DMS53 (cell line): ENCODE measurements at places on chromosomes 1 and 21.

GRCh38 chr1:94236013-94236491 is 1.3 kb downstream of the ARHGAP29 start:
- peak; percentile 44 for DNase-seq

- DNase-seq = no peak
Observed at GRCh38 chr1:32208469-32208868, 420 bp upstream of the DCDC2B start.

DNA sequence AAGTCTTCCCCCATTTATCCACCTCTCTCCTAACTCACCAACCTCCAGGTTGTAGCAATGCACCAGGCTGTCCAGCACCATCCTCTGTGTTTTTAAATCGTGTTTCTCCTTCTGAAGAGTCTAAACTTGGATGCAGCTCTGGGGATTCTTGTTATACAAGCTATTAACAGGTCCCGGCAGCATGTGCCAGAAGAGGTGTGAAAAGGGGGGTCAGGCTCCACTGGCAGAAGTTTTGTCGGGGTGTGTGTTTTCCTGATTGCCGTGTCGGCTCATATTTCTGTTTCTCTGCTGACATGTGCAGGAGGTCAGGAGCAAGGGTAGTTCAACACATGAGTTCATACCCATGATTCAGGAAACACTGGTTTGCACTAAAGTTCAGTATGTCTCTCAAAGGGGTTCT is 658.6 kb upstream of the CAMK1G start:
- no peak for DNase-seq

DNA sequence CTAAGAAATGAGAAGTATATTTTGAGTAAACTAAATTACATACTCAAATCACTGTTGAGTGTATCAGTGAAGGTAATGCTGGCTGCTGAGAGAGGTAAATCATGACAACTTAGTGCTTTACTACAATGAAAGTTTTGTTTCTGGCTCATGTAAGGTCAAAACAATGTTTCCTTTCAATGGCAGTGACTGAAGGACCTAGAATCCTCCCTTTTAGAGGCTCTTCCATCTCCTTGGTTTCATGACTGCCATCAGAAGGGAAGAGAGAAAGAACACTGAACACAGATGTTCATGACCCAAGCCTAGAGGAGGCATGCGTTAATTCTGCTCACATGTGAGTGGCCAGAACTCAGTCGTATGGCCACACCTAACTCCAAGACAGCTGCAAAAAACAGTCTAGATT is 130.6 kb downstream of the AKT3 start:
- DNase-seq = no peak

DNA sequence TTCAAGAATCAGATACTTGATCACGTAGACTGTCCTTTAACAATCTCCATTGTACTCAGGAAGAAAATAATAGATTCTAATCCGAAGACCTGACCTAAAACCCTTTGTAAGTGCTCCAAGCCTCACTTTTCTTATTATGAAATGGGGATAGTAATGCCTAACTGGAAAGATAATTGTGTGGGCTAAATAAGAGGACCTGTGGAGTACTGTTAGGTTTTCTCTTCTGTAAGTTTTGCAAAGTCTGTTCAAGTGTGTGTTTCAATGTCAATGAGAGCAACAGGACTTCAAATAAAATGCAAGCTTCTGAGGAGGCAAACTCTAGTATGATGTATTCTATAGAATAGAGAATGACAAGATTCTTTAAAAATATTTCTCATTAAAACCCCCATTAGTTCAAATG is 348.6 kb downstream of the USP25 start:
- DNase-seq = no peak

GRCh38 chr1:229046251-229046853 is 224.6 kb upstream of the RAB4A start:
- DNase-seq = no peak

- DNase-seq = no peak
Observed at GRCh38 chr1:19186001-19186400, 24.1 kb downstream of the UBR4 start.

- no peak for DNase-seq
Observed at GRCh38 chr21:31707499-31707898, 24.4 kb downstream of the SCAF4 start.

- DNase-seq = no peak
Observed at GRCh38 chr1:153293851-153294250, 18.9 kb downstream of the PGLYRP3 start.

GRCh38 chr1:100536031-100536430 is 1.9 kb upstream of the GPR88 start:
- DNase-seq = no peak

- peak; percentile 29 for DNase-seq
Observed at GRCh38 chr1:118995312-118996016, 7.3 kb upstream of the TBX15 start.

DNA sequence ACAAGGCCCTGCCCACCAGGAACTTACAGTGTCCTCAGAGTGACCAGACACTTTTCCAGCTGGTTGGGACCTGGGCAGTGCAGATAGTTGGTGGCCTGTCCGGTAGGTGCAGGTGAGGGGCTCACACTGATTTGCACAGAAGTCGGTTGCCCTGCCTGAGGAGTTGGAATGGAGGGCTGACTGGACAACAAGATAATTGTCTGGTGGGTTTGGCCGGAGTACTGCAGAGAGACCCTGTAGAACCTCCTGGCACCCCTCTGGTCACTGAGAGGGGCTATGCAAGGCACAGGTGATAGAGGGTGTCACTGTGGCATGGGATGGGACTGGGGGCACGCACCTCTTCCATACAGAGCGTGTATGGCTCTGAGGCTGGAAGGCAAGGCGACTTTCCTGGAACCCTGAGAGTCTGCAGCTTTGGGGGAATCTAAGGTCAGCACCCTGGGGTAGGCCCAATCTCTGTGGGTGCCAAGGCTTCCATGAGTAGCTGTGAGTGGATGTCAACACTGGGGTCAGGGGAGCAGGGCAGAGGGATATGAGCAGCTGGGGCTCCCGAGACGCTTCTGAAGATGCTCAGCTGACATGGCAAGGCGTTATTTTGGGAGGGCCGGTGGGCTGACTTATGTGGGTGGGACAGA is 7.6 kb upstream of the PLA2G2D start:
- DNase-seq = no peak

- no peak for DNase-seq
Observed at GRCh38 chr21:43754948-43755781, 20.9 kb downstream of the CSTB start.

DNA sequence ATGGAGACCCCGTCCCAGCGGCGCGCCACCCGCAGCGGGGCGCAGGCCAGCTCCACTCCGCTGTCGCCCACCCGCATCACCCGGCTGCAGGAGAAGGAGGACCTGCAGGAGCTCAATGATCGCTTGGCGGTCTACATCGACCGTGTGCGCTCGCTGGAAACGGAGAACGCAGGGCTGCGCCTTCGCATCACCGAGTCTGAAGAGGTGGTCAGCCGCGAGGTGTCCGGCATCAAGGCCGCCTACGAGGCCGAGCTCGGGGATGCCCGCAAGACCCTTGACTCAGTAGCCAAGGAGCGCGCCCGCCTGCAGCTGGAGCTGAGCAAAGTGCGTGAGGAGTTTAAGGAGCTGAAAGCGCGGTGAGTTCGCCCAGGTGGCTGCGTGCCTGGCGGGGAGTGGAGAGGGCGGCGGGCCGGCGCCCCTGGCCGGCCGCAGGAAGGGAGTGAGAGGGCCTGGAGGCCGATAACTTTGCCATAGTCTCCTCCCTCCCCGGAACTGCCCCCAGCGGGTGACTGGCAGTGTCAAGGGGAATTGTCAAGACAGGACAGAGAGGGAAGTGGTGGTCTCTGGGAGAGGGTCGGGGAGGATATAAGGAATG is 505 bp downstream of the LMNA start:
- peak; percentile 70 for DNase-seq

DNA sequence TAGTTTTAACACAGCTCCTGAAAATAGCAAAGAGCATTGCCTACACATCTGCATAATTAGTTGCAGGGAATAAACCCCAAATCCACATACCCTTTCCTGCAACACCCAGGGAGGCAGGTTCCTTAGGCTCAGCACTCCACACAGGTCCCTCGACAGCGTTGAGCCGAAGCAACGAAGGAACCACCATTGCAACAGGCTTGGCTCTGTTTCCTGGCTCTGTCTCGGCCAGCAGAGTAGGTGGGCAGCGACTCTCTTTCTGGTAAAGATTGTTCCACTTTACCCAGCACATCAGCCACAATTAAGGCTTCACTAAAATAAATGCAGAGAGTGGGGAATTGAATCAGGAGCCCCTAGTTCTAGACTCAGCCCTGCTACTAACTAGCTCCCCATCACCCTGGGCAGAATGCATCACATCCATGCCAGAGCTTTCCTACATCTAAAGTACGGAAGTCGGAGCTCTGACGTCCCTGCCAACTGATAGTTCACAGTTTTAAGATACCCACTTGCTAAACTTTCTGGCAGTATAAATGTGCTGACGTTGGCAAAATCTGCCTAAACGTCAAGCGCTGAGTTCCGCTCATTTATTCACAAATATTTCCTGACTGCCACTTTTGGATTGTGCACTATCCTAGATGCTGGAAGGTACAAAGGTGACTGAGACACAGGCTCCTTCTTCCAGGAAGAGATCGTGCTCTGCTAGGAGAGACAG is 79.0 kb upstream of the COA6 start:
- DNase-seq = no peak

- peak; percentile 8 for DNase-seq
Observed at GRCh38 chr1:118773656-118774055, 214.5 kb downstream of the TBX15 start.

DNA sequence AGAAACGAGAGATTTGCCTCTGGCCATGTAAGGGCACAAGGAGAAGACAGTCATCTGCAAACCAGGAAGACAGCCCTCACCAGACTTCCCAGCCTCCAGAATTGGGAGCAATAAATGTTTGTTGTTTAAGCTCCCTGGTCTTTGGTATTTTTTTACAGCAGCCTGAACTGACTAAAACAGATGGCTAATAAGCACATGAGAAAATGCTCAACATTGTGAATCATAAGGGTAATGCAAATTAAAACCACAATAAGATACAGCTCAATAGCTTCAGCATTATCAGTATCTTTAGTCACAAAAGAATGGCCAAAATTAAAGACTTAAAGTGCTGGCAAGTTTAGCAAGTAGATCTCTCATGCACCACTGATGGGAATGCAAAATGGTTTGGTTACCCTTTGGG is 11.7 kb downstream of the UBE2G2 start:
- DNase-seq = no peak

DNA sequence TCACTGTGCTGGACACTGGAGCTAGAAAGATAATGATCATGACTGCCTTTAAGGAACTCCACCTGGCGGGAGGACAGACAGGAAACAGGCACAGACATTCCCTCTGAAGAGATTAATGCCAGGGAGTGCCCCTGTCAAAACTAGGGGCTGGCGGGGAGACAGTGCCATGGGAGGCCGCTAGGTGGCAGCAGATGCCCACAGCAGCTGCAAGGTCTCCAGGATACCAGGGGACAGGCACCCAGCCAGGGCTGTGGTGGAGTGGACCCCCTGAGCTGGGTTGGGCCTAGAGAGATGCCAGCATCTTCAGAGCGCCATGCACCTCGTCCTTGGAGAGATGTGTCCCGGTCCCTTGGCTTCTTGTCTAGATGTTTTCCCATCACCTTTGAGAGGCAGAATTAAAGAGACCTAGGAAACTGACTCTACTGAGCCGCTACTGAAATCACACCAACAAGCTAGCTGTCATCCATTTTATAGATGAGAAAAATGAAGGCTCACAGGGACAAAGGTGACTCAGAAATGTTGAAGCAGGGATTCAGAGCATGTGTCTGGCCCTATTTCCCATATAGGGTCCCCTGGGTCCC is 3.6 kb downstream of the REN start:
- DNase-seq = peak; percentile 93

GRCh38 chr1:61973100-61973837 is 221.4 kb upstream of the L1TD1 start:
- DNase-seq = no peak

DNA sequence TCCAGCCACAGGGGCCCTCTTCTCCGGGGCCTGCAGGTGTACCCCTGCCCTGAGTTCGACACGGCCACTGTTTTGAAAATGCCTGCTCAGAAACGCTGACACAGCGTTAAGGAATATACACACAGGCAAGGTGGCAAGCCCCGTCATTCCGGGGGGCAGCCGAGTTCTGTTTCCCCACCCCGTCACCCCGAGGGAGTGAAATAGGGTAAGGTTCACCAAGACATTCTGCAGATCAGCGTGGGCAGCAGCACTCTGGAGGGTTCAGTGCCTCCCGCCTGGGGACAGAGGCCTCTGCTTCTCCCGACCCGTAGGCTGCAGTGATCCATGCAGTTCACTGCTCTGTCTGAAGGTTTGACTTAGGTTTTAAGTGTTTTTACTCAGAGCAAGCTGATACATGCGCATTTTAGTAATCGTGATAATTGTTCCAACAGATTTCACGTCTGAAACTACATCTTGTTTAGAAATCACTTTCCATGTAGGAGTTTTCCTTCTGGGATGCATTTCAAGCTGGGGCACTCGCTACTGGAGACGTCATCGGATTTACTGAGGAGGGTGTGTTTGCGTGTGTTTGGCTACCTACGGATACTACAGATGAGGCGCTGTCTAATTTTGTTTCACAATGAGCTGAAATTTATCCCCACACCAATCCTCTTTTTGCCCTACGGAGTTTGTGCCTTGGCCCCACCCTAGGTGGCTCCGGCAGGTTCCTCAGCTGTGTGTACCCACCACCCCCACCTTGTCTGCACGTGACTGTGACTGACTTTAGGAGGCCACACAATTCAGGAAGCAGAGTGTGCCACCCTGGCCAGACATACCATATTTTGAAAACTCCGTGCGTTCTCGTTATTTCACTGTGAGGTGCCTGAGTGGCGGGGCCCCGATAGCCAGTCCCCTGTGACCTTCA is 63.5 kb downstream of the AGPAT3 start:
- no peak for DNase-seq

- DNase-seq = no peak
Observed at GRCh38 chr1:196637606-196638005, 14.2 kb upstream of the CFH start.

- no peak for DNase-seq
Observed at GRCh38 chr1:206892351-206892984, 4.8 kb upstream of the IL24 start.

GRCh38 chr21:30337772-30338171 is 278 bp upstream of the KRTAP27-1 start:
- DNase-seq = peak; percentile 52

DNA sequence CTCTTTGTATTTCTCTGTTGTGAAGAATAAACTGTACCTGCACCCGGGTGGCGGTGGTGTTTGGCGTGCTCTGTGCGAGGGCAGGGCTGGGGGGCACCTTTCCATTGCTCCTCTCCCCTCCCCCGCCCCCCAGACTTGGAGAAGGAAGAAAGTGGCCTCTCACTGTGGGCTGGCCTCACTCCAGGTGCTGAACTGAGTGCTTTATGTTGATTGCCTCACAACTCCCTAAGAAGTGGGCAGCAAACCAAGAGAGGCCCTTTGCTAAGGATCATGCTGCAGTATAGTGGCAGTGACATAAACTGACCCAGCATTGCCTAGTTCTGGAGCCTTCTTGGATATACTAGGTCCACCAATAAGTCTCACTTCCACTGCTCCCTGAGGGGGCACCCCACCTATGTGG is 20.2 kb downstream of the A3GALT2 start:
- DNase-seq = no peak

GRCh38 chr1:31632649-31633048 is 12.0 kb downstream of the PEF1 start:
- DNase-seq = no peak

- DNase-seq = no peak
Observed at GRCh38 chr1:208641579-208642280, 397.5 kb upstream of the PLXNA2 start.
